ENCODE measurements at places on chromosomes 3 and 15.
A peak's percentile ranks its signal among the peaks of the same experiment; 100 is the strongest.

- no peak for DNase-seq
These were observed 25.8 kb downstream of the SGO1 start for GRCh38 chr3:20160230-20160629.

DNA sequence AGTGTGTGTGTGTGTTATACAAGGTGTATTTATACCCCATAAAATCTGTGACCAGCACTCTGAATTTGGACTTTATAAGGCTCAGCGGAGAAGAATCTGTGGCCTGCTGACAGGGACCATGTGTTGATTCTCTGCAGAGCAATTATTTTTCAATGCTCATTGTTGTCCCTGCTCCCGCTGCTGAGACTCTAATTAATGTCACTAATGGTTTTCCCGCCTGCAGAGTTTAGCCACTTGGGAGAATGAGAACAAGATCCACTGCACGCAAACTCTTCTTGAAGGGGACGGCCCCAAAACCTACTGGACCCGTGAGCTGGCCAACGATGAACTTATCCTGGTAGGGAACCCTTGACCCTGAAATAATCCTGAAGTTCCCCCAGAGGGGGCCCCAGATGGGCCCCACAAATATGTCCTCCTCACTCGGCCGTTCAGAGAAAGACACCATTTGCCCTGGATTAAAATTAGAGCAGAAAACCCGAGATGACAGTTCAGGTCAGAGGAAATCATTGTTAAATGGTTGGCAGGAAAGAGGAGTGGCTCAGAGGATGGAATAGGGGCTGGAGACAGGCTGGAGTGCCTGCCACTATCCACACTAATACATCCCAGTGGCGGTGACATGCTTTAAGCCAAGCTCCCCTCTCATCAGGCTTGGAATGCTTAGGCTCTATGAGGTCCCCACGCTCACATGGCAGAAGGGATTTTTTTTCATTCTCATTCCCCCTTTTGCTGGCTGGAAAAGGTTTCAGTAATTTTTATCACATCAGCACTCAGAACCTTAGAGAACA lies 3.3 kb downstream of the CRABP1 start:
- no peak for DNase-seq

- no peak for DNase-seq
These were observed 118.1 kb downstream of the AGBL1 start for GRCh38 chr15:86197770-86198169.

- no peak for DNase-seq
These were observed 32.1 kb downstream of the RBMS3 start for GRCh38 chr3:29312960-29313452.

GRCh38 chr3:72169561-72170472 lies 384.9 kb upstream of the PROK2 start:
- DNase-seq = no peak

GRCh38 chr3:128112357-128112968 lies 11.1 kb downstream of the RUVBL1 start:
- DNase-seq = peak; percentile 61
